ENCODE measurements at places on chromosomes 6 and 20.

DNA sequence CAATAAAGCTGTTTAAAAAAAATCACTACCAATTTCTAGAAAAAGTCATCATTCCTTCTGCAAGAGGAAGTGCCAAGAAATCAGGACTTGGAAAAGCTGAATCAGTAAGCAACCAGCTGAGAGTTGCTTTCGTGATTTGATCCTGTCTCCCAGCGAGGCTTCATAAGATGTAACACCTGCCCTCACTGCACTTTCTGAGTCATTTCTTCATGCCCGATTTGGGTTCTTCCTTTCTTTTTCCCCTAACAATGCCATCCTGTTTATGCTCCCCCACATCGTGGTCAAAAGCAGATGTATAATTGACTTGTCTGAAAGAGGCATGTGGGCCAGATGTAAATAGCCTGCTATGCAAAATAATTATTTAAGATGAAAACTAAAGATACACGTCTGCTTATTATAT lies 52.1 kb downstream of the RIPOR2 start:
- no peak for DNase-seq

DNA sequence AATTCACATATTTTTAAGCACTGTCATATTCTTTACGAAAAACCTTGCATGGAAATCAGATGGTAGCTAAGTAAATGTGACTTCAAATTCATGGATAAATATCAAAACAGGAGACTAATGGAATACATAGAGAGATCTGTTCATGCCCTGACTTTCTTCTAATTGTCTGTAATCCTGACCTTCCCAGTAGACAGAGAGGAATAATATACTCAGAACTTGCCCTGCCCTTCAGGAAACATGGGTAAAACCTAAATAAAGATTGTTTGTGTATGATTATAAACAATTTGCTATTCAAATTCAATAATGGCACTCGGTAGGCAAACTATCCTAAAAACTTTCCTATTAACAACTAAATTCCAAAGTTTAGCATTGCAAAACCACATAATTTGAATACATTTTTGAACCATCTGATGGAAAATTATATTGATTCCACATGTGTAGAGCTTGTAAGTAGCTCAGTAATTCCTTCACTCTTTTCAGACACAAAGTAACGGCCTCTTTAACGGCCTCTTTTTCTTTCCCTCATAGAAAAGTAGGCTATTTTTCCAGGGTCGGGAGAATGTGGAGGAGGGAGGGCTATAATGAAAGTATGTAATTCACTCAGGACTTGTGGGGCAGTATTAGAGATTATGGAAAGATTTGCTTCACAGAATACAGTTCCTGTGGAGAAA lies 227.6 kb downstream of the ALDH8A1 start:
- DNase-seq: no peak

DNA sequence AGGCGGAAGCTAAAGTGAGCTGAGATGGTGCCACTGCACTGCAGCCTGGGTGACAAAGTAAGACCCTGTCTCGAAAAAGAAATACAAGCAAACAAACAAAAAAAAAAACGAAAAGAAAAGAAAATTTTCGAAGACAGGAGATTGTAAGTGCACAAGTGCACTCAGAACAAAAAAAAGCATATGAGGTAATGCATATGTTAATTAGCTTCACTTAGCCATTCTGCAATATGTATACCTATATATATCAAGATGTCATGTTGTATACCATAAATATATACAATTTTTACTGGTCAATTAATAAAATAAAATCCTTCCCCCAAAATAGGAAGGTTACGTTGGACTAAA lies 127.5 kb downstream of the RIN2 start:
- DNase-seq: no peak

DNA sequence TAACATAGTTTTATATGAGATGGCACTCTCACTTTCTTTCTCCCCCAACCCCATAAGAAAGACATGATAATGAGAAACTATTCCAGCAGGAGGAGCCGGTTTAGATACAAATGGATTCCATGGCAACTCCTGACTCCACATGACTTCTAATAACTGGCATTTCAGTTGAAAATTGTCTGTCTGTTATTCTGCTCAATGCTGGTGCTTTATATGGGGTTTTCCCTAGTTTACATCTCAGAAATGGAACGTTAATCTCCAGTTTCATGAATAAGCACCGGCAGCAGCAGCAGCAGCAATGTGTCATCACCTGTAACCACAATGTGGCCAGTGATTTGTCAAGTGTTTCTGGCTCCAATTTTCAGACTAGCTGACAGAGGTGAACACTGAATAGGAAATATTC lies 8.0 kb upstream of the SIM1 start:
- no peak for DNase-seq

DNA sequence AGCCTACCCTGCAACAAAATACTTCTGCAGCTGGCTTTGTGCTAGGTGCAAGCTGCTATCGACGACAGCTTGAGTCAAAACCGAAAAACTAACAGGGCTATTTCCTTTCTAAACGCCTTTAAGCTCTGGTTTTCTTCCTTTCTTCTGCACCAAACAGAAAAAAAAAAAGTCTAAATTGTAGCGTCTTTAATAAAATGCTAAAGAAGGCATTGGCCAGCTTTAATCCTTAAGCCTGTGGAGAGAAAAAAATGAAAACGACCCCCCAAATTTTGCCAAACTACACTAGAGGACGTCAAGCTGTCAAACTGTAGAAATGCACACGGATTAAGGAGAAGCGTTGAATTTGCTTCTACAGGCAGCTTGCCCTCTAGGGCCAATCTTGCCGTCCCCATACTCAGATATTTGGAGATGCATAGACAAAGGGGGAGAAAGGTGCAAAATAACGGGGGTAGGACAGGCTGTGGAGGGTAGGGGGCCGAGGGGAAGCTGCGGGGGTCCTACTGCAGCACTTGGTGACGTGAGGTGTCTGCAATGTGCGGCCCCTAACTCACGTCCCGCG lies 1.4 kb upstream of the NRN1 start:
- DNase-seq: no peak

DNA sequence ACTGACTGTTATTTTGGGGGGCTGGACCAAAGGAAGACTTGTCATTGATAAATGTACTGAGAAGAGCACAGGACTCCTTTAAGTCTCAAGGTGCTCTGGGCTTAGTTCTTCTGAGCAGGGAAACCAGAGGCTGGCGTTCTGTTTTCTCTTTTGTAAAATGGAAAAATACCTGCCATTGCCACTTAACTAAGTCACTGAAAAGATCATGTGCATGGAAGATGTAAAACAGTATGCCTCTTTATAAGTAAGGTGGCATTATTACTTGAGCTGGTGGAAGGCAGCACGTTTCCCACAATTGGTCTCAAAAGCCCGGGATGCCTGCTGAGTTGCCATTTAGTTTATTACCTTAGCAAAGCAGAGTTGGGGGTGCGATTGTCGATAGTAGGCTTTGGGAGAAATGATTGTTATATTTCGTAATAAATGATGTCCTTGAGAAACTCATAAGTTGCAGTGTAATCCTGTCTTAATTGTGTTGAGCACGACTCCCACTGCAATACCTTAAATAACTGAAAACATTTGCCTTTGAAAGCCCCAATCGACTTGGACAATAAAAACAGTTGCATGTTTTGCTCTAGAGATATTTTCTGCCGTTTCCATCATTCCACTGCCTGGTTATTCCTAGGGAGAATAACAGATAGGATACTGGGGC lies 3.6 kb downstream of the JARID2 start:
- DNase-seq: no peak
